NCI-H1417 treated with DMSO at 0.1 percent for 48 hours (cell line): ENCODE measurements at places on chromosomes 5 and 9.

- no peak for DNase-seq
Measured at GRCh38 chr5:157870837-157871834, 12.2 kb upstream of the CLINT1 start.

DNA sequence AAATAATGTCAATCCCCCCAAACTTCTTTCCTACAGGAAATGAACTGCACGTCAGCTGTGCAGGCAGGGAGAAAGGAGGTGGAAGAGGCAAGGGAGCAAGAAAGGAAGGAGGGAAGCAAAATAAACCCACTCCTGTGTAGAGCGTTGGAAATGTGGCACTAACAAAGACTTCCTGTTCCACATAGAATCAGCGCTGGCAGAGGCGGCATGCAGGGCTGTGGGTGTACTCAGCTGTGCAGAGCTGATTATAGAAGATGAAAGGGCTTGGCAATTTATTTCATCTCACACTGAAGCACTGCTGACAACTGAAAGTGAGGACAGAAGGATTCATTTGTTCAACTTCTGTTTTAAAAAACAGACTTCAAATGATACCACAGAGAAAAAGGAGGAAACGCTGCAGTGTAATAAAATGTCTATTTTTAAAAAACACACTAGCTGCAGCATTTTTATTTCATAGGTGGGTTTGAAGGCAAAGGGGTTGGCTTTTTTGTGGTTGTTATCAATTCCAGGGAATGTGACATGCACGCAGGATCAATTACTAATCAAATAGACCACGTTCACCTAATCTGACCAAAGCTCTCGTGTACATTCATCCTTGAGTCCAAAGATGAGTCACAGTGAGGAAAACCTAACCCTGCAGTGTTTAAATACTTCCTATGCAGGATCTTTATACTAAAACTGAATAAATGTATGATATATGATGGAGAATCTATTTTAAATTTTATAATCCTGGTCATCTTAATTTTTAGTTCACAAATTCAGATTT lies 583.5 kb downstream of the ZNF608 start:
- no peak for DNase-seq

DNA sequence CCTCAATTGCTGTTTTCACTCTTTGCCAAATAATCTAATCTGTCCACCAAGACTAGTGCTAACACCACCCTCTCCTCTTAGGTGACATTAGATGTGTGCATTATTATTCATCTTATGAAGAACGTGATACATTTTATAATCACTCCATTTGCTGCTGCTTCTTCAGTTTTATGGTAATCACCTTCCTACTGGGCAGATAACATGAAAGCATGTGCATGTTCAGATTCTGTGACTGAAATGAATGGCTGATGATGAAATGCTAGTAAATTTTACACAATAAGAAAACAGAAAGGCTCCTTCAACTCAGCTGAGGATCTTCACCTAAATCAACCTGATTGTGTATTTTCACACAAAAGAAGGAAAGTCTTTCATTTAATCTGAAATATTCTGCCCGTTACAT lies 577.6 kb downstream of the CSNK1G3 start:
- no peak for DNase-seq

- DNase-seq = no peak
Measured at GRCh38 chr5:143078313-143078712, 308.1 kb downstream of the ARHGAP26 start.

GRCh38 chr9:33167972-33168461 lies 881 bp upstream of the B4GALT1 start:
- DNase-seq = no peak

GRCh38 chr5:124739634-124740025 lies 6.8 kb downstream of the ZNF608 start:
- DNase-seq = no peak
